M059J (cell line): ENCODE measurements at places on chromosomes 1 and 21.
A peak's percentile ranks its signal among the peaks of the same experiment; 100 is the strongest.

DNA sequence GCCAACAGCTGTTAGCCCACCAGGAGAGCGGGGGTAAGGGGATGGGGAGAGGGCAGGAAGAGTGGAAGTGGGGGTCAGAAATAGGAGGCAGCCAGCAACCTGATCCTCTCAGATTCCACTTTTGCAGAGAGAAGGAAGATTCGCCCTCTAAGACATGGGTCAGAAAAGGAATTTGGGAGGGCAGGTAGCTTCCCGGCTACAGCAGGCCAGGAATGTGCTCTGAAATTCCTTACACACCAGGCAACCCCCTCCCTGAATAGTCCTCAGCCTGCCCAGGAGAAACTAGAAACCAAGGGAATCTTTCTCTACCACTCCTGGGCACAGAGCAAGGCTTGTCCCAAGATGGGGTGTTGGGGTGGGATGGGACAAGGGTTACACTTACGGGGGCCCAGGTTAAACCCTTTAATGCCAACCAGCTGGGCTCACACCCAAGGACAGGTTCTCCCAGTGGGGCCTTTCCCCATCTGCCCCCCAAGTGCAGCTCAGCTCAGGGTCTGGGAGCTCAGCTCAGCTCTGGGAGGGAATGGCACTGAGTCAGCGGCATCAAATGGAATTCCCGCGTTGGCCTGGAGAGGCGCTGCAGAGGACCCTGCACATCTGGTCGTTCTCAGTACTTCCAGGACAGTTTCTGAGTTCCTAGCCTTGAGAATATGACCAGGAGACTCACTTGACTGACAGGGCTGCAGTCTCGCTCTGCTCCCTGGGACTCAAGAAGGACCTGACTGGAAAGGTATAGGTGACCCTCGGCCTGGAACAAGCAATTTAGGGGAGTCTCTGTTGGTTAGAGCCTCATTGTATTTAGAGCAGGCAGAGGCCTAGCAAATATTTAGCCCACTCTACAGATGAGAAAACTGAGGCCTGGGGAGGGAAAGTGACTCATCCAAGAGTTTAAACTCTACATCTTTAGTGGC lies 761 bp downstream of the TNNT2 start:
- DNase-seq, result peak; percentile 51

- DNase-seq, result peak; percentile 23
Observed at GRCh38 chr21:39628385-39628784, 15.6 kb downstream of the B3GALT5 start.

DNA sequence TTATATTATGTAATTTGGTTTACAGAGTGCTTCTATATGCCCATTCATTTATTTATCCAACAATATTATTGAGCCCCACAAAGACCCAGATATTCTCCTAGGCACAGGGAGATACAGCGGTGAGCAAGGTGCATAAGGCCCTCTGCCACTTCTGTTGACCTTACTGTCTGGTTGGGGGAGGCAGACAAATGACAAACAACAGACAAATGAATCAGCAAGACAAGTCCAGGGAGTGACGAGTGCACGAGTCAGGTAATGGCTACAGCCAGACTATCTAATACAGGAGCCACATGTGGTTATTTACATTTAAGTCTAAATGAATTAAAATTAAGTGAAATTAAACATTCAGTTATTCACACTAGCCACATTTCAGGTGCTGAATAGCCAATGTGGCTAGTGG lies 22.0 kb upstream of the BCAR3 start:
- DNase-seq, result peak; percentile 76

DNA sequence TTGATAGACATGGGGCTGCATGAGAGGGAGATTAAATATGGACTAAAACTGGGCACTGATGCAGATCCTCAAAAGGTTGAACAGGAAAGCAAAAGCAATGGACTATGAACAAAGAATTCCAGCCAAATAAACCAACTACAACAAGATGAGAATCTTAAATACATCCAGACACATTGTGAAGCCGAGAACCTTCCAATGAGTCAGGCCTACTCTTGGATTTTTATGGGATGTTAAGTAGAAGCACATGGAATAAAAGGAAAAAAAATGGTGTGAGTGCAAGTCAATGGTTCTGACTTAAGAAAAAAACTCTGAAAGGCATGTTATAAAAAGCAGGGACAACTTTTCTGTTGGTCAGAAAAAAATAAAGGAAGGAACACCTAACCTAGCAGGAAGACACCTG lies 227.2 kb downstream of the DPYD start:
- no peak for DNase-seq

DNA sequence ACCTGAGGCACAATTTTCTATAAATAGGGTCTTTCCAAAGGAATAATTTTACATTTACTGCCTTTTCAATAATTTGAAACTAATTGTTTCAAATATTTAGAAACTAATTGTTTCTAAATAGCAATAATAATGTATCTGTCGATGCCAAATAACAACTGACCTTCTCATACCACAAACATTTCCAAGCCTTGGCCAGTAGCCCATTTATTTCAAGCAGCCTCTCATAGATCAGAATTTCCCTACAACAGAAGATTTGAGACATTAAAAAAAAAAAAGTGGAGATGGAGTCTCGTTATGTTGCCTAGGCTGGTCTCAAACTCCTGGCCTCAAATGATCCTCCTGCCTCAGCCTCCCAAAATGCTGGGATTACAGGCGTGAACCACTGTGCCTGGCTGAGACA lies 2.1 kb upstream of the GFI1 start:
- peak; percentile 27 for DNase-seq

GRCh38 chr21:18725653-18726052 lies 322.1 kb upstream of the TMPRSS15 start:
- DNase-seq, result no peak
